ENCODE measurements at places on chromosomes 2 and 18.

- DNase-seq: no peak
Measured at GRCh38 chr2:226839951-226840350, 4.1 kb downstream of the RHBDD1 start.

DNA sequence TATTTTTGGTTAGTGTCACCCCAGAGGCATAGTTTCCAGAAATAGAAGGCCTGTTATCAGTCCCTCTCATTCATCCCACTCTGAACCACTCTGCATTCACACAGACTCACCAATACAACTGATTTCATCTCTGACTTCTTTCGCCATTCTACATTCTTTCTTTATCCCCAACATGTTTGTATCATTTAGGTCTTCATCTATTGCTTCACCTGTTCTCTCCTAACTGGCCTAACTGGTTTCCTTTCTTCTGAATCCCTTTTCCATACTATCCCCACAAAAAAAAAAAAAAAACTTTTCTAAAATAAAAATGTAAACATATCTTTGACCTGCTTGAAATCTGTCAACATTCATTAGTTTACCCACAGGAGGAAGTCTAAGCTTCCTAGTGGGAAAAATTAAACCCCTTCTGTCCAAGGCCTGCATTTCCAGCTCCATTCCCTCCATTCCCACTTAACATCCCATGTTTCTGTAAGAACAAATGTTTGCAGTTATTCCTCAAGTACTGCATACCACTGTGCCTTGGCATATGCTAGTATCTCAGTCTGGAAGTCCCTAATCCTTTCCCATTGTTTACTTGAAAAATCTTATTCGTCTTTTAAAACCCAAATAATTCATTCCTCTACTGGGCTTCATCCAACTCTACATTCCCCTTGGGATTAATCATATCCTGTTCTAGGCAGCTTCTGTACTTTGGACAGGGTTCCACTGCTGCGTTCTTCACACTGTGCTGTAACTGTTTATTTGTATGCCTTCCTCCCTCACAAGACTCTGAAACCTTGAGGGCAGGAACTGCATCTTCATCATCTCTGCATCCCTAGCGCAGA, 68.5 kb downstream of the FIGN start:
- no peak for DNase-seq

- DNase-seq: no peak
Measured at GRCh38 chr2:173658946-173659371, 304.3 kb downstream of the CDCA7 start.

- DNase-seq: no peak
Measured at GRCh38 chr2:105394951-105395611, 3.8 kb downstream of the FHL2 start.

GRCh38 chr2:60534052-60534685, 19.3 kb downstream of the BCL11A start:
- DNase-seq: no peak

All from nephron progenitor cell (in vitro differentiated cells).